ENCODE measurements at places on chromosomes 1 and 21.

- no peak for DNase-seq
Measured at GRCh38 chr1:88685259-88685620, 1.2 kb downstream of the PKN2 start.

- DNase-seq: peak; percentile 7
Measured at GRCh38 chr1:193062698-193063463, 3.5 kb downstream of the RO60 start.

- peak; percentile 82 for DNase-seq
Measured at GRCh38 chr1:55262822-55263221, 47.7 kb upstream of the USP24 start.

DNA sequence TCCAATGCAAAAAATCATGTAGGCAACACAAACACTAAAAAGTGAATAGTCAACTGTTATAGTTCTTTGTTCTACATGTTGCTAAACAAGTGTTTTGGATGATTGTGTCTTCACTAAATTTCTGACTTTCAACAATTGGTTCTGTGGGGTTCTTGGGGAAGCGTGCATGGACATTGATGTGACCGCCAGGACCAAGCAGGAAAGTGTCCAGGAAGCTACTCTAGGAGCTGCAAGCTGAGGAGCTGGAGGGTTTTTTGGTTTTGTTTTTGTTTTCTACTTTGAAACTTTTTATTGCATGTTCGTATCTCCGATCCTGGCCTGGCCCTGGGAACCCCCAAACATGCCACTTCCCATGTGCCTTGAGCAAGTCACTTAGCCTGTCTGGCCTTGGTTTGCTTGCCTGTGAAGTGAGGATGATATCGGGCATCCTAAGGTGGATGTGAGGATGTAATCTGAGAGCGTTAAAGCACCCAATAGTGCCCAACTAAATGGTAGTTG, 8.0 kb downstream of the TMPRSS3 start:
- DNase-seq: no peak

GRCh38 chr1:58283388-58284224, 262.9 kb downstream of the OMA1 start:
- no peak for DNase-seq

- no peak for DNase-seq
Measured at GRCh38 chr1:67142931-67143330, 8.2 kb upstream of the C1orf141 start.

DNA sequence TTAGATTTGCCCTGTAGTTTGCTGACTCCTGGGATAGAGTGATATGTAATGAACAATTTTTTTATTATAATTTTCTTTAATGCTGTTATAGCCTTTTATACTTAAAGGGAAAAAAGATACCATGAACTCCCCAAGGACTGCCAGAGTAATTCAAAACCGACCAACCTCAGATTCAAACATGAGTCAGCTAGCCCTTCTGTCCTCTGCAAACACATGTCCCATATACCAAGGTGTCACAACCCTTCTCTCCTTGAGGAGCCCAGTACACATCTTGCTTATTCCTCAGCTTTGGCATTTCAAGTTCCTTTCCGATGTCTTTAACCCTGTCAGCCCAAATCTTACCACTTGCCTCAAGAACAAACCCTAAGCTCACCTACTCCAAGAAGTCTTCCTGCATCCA, 184.9 kb downstream of the KCNH1 start:
- no peak for DNase-seq

DNA sequence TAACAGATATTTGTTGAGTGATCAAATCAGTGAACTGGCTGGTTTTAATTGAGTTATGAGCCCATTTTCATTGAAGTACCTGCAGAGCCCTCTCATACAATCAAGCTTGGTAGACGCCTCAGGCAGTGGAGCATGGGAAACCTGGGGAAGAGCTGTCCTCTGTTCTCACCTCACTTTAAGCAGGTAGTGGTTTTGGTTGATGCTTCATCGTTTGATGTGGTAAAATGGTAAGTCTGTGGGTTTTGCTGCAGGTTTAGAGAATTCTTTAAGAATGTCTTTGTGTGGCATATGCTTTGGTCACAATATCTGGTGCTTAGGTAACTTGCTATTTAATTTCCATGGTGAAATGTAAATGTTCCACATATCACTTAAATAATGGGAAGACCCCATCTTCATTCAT, 10.0 kb downstream of the LAMC1 start:
- no peak for DNase-seq

GRCh38 chr1:48746906-48747305, 29.8 kb downstream of the BEND5 start:
- no peak for DNase-seq

DNA sequence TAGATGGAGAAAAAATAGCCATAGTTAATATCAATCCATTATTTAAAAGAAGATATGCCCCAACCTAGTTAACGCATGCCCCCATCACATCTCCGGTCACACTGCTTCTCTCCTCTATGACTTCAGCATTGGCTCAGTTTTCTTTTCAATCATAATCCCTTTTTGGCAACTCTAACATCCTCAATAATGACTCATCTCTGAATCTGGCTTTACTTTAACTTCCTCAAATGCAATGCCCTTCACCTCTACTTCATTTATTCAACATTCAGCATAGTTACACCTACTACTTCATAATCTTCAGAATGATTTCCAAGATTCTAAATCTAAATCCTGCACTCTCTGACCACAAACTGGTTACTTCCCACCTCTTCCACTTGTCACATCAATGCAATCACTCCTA, 417.3 kb downstream of the USH2A start:
- peak; percentile 12 for DNase-seq

GRCh38 chr1:67988066-67988465, 62.4 kb downstream of the DIRAS3 start:
- no peak for DNase-seq

DNA sequence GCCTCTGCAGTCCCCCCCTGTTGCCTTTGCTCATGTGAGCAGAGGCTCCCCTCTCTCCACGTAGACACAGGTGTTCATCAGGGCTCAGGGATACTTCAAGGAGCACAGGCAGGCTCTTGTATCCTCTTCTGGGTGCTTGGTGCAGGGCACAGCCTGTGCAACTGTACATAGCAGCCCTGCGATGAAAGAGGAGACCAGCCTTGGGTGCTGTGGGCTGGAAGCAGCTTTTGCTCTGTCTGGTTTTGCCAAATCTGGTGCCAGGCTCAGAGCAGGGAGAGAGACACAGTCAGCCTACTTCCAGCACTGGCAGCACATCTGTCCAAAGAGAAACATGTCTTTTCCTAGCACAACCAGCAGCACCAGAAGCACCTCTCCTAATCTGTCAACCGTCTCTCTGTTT, 132.1 kb downstream of the ETS2 start:
- no peak for DNase-seq

DNA sequence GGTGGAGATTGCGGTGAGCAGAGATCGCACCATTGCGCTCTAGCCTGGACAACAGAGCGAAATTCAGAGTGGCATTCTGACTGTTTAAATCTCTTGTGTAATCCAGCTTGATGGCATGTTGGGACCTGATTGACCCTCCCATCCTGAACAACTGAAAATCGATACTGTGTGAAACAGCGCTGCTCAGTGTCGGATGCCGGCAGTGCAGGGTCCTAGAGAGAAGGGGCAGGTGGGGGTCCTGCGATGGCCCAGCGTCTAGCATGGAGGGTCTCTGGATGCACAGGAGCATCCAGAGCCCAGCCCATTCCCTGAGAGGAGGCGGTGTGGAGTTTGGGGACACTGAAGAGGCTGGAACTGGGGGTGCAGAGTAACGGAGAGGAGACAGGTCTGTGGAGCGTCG, 15.8 kb downstream of the AGT start:
- DNase-seq: no peak

GRCh38 chr1:178768423-178768822, 43.4 kb downstream of the RALGPS2 start:
- DNase-seq: no peak

DNA sequence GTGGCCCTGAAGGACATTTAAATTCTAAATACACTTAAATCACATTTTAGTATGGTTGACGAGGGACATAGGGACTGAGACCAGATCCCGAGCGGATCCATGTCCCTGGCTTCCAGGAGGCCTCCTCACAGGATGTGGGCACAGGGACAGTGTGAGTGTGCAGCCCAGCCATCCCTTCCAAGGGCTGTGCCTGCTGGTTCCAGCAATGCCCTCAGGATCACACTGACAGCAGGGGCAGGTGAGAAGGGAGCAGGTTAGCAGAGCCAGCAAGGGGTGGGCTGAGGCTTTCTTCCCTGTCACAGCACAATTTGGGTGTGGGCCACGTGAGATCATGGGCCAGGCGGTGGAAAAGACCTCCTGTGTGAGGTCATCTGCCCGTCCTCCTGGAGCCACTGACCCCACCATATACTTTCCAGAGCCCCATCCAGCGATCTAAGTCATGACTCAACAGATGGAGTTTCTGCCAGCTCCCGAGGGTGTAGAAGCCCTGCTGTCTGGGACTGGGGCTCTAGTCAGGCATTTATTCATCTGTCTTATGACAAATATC, 37.0 kb upstream of the PRSS38 start:
- DNase-seq: no peak

DNA sequence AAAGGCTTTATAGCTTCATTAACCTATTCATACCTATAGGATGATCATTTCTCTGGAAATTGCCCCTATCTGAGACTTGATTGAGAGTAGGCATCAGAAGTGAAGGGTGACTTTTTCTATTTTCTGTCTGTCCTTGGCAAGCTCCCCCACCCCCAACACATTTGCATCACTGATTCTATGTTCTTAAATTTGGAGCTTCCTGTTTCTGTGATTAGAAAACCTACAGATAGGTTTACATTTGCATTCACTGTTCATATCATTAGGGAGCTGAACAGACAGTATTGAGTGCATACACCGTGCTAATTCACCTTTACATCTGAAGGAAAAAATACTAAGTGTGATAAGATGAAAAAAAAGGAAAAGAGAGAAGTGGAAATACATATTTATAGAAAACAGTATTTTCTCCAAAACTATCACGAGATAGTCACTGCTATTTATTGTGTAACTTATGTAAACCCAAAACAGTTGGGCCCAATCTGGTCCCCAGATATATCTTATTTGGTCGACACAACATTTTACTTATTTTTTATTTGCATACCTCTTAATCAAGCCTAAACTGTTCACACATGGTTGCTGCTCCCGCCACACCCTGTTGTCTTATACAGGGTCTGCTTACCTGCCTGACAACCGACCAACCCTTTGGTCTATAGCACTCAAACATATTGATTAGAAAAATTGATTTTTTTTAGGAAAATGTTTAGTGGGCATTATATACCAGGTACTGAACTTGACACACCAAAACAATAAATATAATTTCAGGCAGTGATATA, 218.8 kb downstream of the NTNG1 start:
- no peak for DNase-seq

- no peak for DNase-seq
Measured at GRCh38 chr1:211285196-211285595, 26.0 kb downstream of the RCOR3 start.

- no peak for DNase-seq
Measured at GRCh38 chr1:16882986-16883385, 12.8 kb upstream of the RNU1-2 start.

- peak; percentile 98 for DNase-seq
Measured at GRCh38 chr1:156751757-156752481, 444 bp upstream of the HDGF start.

DNA sequence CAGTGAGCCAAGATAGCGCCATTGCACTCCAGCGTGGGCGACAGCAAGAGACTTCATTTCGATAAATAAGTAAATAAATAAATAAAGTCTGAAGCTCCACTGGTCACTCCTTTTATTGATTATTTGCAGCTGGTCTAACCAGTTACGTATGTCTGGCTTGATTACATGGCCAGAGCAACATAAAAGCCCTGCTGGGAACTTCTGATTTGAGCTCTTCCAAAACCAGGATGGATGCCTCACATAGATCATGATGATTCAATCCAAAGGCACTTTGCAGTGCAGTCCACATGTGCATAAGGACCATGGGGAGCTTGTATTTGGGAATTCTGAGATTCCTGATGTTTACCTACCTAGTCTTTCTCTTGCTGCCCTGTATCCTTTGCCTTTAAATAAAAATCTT, 24.0 kb downstream of the NSUN4 start:
- DNase-seq: no peak

DNA sequence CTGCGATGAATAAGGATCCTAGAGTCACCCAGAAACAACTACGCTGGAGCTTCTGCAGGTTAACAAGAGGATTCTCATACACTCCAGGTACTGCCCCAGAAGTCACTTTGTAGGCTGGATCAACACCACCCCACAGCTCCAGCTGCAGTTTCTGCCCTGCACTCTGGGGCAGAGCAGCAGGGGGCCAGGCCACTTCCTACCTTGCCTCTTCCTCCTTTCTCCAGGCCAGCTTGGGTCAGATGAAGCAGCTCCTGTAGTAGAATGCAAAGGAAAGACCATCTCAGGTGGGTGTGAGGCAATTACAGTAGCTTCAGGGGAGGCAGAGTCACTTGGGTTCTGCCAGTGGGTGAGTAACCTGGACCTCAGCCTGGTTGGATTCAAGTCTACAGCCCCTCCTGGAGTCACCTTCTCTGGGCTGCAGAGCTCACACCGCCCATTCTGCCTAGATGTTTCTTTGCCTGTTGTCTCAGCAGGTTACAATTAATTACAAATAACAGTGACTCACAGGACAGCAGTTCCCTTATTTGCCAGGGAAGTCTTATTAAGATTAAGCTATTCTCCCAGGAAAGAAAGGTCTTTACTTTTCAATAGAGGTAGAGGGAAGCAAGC, 24.4 kb upstream of the BCAR3 start:
- no peak for DNase-seq

DNA sequence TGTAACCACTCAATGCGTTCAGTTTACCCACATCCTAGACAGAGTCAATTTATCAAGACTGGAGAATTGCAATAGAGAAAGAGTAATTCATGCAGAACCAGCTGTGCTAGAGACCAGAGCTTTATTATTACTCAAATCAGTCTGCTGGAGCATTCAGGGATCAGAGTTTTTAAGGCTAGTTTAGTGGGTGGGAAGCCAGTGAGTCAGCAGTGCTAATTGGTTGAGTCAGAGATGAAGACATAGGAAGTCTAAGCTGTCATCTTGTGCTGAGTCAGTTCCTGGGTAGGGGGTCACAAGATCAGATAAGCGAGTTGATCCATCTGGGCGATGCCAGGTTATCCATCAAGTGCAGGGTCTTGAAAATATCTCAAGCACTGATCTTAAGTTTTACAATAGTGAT, 499.6 kb downstream of the MRPL39 start:
- DNase-seq: peak; percentile 54

- DNase-seq: no peak
Measured at GRCh38 chr1:172005856-172006255, 164.6 kb downstream of the DNM3 start.

DNA sequence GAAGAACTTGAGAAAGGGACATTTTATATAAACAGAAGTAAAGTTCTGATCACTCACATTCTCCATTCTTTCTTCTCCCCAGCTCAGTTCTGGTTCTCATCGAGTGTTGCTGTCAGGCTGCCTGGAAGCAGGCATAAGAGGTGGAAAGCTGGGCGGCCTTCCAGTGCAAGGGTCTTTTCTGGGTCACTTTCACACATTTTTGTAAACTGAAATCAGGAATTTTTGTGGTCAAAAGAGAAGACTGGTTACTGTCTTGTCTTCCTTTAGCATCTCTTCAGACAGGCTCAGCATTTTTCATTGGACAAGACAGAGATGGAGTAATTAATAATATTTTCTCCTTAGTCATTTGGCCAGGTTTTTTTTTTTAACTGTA, 93.7 kb downstream of the CTH start:
- DNase-seq: peak; percentile 17

GRCh38 chr1:31705080-31705866, 1.5 kb upstream of the COL16A1 start:
- no peak for DNase-seq

Measured in NCI-H226 (cell line).